BJ (cell line): ENCODE measurements at places on chromosomes 3 and 15.

DNA sequence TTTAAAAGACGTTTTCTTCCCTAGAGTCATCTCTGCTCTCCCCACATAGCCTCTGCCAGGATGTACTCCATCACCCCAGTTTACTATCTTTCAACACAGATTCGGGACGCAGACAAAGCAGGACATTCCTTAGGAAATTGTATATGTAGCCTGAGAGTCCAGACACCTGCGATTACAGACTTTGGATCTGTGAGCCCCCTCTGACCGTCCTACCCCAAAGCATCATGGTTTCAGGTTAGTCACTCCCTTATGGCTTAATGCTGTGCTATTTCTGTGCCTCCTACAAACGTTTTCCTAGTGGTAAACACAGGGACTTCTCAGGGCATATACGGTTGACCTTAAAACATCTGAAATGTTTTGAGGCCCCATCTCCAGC, 234.0 kb upstream of the BHLHE40 start:
- DNase-seq = no peak

GRCh38 chr3:126925411-126926171, 57.3 kb upstream of the PLXNA1 start:
- no peak for DNase-seq

DNA sequence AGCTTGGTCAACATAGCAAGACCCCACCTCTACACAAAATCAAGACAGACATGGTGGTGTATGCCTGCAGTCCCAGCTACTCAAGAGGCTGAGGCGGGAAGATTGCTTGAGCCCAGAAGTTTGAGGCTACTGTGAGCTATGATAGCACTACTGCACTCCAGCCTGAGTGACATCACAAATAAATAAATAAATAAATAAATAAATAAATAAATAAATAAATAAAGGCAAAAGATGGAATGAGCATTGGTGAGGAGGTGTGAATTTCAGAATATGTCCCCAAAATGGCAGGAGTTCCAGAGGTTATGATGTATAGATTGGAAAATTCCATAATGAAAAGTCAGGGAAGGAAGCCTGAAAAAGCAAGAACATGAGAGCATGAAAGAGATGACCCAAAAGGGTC, 249.9 kb downstream of the MEX3B start:
- DNase-seq = no peak

DNA sequence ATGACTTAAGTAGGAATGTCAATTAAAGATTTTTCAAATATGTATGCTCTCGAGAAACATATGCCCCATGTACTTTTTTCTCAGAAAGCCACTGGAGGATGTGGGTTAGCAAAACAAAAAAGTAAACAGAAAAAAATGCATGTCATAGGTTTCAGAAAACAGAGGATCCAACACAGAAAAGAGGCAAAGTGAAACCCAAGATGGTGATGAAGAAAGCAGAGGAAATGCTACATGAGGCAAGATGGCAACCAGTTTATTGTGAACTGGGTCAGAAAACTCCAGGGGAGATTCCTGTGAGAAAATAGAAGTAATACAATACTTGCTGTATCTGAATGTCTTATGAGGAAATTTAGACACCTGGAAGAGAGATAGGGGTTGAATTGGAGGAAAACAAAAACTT, 30.8 kb upstream of the EOMES start:
- no peak for DNase-seq

GRCh38 chr3:97885931-97886824, 64.4 kb downstream of the CRYBG3 start:
- DNase-seq = no peak

- DNase-seq = no peak
Measured at GRCh38 chr15:71648095-71648494, 162.3 kb upstream of the NR2E3 start.

GRCh38 chr15:43127752-43128151, 5.6 kb upstream of the TMEM62 start:
- no peak for DNase-seq

DNA sequence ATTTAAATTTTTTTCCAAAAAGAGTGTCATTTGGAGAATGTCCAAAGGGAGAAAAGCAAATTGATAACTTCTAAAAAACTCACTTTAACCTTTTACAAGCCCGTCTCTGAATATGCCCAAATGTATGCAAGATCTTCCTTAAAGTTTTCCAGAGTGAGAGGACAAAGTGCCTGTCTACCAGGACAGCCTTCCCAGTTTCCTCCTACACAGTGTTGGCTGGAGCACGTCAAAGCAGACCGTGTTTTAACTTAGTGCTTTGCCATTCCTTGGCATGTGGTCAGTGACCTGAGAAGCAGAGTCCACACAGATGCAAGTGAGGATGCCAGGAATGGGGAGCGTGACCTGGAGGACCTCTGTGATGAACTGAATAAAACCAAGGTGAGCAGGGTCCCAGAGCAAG, 245.7 kb downstream of the FAM43A start:
- no peak for DNase-seq

DNA sequence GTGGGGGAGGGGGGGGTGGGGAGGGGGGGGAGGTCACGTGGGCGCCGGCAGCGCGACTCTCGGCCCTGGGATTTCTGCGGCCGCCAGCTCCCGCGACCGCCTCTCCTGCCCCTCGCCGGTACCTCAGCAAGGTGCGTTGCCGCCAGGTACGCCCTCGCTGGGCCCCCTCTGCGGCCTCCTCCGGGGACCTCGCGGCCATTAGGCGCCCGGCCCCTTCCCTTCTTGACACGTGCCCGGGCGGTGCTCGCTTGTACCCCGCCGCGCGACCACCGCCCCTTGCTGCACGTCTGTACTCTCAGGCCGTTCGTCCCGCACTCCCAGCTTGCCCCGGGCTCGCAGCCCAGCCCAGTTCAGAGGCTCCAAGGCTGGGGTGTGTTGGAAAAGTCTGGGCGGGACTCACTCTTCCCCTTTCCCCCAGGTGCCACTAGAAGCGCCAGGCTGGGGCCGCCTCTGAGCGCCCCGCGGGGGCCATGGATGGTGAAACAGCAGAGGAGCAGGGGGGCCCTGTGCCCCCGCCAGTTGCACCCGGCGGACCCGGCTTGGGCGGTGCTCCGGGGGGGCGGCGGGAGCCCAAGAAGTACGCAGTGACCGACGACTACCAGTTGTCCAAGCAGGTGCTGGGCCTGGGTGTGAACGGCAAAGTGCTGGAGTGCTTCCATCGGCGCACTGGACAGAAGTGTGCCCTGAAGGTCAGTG, at the start of gene MAPKAPK3:
TSS of gene MAPKAPK3 (plus strand) at position 56 of the 696 bp plus-strand sequence. CDS start at position 471, 415 bp downstream.
- no peak for DNase-seq

DNA sequence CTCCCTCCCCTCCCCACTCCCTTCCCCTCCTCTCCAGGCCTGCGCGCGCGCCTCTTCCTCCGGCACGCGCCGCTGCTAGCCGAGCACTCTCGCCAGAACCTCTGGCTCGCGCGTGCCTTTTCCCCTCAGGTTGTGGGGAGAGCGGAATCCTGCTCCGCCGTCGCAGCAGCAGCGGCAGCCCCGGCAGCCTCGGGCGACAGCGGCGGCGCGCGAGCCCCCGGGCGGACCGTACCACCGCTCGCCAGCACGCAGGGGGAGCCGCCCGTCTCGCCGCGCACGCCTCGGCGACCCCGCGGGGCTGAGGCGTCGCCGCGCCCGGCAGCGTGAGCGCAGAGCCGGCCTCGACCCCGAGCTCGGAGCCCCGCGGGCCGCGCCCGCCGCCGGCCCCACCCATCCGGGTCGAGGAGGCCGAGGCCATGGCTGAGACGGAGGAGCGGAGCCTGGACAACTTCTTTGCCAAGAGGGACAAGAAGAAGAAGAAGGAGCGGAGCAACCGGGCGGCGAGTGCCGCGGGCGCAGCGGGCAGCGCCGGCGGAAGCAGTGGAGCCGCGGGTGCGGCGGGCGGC, at the start of gene CDV3:
TSS of gene CDV3 (plus strand) at position 58 of the 566 bp plus-strand sequence. CDS start at position 417, 359 bp downstream.
- no peak for DNase-seq
